ENCODE measurements at places on chromosomes 1 and 21. TPM values are rescaled to one million over a fixed set of nuclear protein-coding genes. Genes with fewer than 3 reads are reported as not detected.

TMEM52 gene
- total RNA-seq = 2.5 TPM

MYCL gene
- 1.3 TPM for total RNA-seq

QSOX1 gene
- total RNA-seq = 23.6 TPM

BRDT gene
- not detected for total RNA-seq

TNFSF4 gene
- total RNA-seq = 0.53 TPM

CD53 gene
- total RNA-seq = 180 TPM

CSF1 gene
- not detected for total RNA-seq

SEMA4A gene
- 196 TPM for total RNA-seq

RPE65 gene
- not detected for total RNA-seq

GRCh38 chr1:212453156-212453857 lies 20.6 kb downstream of the NENF start:
- no peak for DNase-seq

- DNase-seq = no peak
Observed at GRCh38 chr1:175690298-175690697, 53.1 kb downstream of the TNR start.

GRCh38 chr1:176501599-176501998 lies 38.6 kb downstream of the PAPPA2 start:
- no peak for DNase-seq

DNA sequence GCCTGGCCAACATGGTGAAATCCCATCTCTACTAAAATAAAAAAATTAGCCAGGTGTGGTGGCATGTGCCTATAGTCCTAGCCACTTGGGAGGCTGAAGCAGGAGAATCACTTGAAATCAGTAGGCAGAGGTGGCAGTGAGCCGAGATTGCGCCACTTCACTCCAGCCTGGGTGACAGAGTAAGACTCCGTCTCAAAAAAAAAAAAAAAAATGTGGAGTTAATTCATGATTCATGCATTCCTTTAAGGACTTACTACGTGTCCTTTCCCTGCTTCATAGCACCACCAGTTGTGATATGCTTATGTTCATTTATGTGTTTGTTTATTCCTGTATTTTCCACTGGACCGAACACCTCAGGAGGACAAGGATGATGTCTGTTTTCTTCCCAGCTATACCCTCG lies 12.7 kb upstream of the PRELP start:
- DNase-seq = no peak

GRCh38 chr1:53730224-53730865 lies 8.6 kb downstream of the GLIS1 start:
- DNase-seq = no peak

GRCh38 chr1:110707232-110707631 lies 32.5 kb upstream of the KCNA3 start:
- DNase-seq = no peak

GRCh38 chr1:204475656-204476432 lies 18.8 kb downstream of the PIK3C2B start:
- no peak for DNase-seq

GRCh38 chr1:172351754-172352161 lies 68.7 kb upstream of the C1orf105 start:
- no peak for DNase-seq

DNA sequence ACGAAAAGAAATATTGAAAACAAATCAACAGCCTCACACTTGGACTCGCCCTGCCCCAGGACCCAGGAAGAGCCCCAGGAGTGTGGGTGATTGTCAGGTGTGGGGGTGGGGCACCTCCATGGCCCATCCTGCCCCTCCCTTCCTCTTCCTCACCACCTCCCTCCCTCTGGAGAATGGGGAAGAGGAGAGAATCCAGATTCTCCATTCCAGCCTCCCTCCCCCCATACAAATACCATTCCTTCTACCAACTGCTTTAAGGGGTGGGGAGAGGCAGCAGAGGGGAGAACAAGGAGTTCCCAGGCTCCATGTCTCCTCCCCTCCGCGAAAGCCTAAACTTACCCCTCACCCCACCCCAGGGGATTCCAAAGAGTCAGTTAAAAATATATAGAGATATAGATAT lies 36.7 kb downstream of the MEF2D start:
- no peak for DNase-seq

DNA sequence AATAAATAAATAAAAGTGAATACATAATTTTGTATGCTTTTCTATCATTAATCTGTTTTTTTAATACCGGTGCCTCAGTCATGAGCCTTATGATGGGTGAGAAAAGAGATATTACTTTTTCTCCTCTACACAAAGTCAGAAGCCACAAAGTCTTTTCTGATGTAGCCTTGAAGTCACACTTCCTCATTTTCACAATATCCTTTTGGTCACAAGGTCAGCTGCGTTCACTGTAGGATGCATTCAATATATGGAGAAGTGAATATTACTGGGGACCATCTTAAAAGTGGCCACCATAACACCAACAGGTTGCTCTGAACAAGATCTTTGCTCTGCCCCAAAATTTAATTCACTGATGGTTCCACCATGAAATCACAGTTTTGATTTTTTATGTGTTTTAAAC lies 83.3 kb upstream of the TNR start:
- peak; percentile 10 for DNase-seq

DNA sequence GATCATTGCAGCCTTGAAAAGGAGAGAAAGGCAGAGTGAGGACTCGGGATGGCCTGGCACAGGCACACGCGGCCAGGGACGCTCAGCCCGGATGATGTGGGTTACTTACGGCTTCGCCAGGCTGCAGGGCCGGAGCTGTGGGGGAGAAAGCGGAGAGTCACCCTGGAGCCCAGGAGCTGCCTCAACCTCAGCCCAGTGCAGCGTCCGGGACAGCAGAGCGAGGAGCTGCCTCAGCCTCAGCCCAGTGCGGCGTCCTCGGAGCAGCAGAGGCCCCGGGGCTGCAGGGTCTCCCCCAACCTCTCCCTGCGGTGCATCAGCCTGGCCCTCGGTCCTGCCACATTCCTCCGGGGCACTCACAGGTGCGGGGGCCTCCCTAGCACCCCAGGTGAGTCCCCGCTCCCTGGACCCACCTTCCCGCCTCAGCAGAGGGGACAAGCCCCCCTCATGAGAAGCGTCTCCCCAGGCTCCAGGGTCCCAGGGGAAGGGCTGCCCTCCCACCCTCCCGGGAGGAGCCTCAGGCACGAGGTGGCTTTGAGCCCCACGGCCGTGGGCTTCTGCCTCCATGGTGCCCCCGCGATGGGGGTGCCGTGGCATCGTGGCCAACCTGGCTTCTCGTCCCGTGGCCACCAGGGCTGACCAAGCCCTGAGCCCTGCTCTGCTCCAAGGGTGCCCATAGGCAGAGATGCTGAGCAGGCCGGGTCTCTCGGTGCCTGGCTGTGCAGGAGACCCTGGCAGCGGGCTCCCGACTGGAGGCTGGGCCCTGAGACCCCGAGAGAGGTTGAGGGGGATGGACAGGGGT lies 10.5 kb upstream of the RNF223 start:
- DNase-seq = no peak

GRCh38 chr1:42089246-42089645 lies 64.0 kb upstream of the GUCA2B start:
- DNase-seq = no peak

- DNase-seq = no peak
Observed at GRCh38 chr21:40602080-40602479, 244.9 kb downstream of the DSCAM start.

DNA sequence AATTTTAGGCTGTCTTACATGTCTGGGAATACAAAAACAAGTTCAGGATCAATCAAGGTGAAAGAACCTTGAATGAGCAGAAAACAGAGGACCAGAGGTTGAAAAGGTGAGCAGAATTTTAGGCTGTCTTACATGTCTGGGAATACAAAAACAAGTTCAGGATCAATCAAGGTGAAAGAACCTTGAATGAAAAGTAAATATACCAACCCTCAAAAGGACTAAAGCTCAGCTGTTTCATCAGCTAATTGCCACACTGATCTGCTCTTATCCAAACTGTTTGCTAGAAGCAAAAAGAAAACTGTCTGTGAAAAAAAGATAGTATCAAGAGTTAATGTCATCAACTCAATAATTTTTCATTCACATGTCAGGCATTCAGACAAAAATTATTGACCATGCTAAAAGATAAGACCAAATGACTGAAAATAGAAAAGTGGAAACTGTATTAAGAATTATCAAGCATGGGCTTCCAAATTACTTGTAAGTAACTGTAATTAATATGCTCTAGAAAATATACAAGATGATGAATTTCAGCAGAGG lies 69.2 kb downstream of the LTN1 start:
- DNase-seq = no peak

DNA sequence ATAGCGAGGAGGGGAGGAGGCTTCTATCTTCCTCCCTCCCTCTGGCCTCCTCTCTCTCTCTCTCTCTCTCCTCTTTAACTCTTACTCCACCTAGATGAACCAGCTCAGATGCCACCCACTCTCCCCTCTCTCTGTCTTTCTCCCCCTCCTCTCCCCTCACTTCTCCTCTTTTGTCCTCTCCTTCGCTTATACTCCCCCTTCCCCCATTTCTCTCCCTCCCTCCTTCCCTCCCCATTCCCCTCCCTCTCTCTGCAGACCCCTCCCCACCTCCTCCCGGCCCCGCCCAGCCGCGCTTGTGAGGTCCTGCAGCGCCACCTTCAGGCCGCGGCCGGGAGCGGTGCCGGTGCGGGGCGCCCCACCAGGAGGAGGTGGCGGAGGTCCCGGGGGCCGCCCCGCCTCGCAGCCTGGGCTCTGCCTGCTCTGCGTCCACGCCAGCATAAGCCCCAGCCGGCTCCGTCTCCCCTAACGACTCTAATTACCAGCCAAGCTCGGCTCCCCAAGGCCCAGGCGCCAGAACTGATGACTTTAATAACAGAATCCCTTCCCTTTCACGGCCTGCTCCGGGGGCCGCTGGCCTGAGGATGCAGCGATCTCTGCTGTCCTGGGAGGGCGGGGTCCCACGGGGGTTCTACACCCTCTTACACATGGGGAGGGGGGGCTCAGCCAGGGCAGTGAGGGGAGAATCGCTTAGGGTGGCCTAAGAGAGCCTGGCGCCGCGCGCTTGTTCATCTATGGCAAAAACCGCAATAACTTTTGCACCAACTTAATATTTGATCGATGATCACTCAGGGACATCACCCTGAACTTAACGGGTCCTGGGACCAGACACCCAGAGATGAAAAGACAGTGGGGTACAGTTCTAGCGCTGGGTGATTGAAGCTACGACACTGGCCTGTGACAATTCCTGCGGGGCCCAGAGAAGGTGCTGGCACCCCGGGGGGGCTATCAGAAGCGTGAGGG lies 637.3 kb downstream of the MATN1 start:
- peak; percentile 33 for DNase-seq

DNA sequence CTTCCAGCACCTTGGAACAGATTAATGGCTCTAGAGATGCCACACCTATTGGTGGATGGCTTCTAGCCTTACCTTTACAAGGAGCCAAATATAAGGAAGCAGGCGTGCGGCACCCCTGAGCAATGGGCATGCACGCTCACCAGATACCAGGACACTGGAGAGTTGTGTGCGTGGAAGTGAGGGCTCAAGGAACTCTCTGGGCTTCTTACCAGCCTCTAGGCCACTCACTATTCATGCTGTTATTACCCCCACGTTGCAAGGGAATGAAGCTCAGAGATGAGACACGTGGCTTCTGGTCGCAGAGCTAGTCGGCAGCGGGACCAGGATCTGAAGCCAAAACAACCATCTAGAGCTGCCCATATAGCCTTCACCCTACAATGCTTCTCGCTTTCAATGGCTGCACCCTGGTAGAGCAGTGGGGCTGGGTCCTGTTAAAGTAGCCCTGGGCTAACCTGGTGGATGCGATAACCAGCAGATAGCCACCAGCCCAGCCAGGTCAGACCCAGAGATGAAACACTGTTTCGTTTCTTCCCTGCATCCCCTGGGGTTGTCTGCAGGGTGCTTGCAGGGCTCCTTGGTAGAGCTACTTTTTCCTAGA lies 396.4 kb upstream of the VAMP3 start:
- no peak for DNase-seq

- no peak for DNase-seq
Observed at GRCh38 chr1:205568135-205568468, 63.6 kb downstream of the CDK18 start.

DNA sequence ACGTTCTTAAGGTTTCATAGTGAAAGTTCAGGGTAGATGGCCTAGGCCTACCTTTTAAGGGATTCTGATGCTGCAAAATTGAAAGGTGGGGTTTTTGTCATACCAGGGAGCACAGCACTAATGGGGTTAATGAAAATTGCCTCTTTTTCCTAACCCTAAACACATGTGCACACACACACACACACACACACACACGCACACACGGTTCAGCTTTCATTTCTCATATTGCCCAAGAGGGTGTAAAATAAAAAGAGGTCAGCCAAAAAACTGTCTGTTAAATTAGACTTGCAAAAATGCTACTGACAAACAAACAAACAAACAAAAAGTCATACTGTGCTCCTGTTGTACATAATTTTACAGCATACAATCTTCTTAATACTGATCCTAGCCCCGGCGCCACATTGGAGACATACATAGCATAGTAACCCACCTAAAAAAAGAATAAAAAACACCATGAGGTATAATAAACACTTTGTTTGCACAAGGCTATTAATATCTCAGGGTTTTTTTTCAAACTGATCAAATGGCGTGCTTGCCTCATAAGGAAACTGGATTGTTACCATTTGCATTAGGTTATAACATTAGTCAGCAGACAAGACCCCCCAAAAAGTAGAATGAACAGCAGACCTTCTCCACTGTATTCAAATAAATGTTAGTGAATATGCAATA lies 69.1 kb downstream of the TGFB2 start:
- no peak for DNase-seq

DNA sequence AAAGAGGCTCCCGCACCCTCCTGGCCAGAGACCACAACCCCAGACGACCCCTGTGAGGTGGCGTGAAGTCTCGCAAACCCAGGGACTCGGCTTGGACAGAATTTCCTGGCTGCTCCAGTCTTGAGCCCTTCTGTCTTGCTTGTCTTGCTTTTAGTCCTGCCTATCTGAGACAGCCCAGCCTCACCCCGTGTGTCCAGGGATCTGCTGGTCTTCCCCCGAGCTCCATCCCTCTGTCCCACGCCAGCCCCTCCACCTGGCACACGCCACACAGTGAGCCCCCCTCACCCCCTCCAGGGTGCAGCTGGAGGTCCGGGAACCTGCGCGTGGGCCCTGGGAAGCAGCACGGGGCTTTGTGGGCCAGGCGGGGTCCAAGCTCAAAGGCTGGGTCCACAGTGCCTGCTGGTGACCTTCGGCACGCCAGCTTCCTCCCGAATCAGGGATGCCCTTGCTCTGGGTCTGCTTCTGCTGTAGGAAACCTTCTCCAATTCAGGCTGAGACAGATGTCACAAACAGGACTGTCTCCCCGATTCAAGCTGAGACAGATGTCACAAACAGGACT lies 97.1 kb downstream of the SIK1 start:
- no peak for DNase-seq

DNA sequence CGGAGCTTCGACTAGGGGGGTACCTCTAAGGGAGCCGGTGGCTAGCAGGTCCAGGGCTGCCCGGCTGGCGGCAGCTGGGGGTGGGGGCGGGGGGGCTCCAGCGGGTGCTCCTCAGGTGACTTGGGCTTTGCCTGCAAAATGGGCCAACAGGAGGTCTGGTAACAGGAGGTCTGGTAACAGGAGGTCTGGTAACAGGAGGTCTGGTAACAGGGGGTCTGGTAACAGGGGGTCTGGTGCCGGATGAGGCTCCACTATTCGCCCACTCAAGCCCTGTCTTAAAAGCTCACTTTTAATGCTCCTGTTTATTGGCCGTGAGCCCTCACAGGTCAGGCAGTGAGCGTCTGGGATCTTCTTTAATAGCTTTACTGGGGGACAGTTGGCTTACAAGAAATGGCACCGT lies 40.4 kb upstream of the ACTRT2 start:
- no peak for DNase-seq

GRCh38 chr1:223211323-223211985 lies 68.4 kb upstream of the TLR5 start:
- no peak for DNase-seq

Measured in OCI-LY7 (cell line).